Activated CD4-positive, CD25-positive, alpha-beta regulatory T cell treated with anti-CD3 and anti-CD28 coated beads, Interleukin-2, amount 50 U/mL, for 72 hours (primary cell): ENCODE measurements at places on chromosomes 3 and 15.

- DNase-seq, result no peak
Measured at GRCh38 chr15:53328341-53328740, 431.1 kb downstream of the WDR72 start.

- DNase-seq, result no peak
Measured at GRCh38 chr15:92650256-92650655, 5.3 kb downstream of the FAM174B start.

- DNase-seq, result peak; percentile 66
Measured at GRCh38 chr3:141402476-141403171, 34.3 kb downstream of the ZBTB38 start.

DNA sequence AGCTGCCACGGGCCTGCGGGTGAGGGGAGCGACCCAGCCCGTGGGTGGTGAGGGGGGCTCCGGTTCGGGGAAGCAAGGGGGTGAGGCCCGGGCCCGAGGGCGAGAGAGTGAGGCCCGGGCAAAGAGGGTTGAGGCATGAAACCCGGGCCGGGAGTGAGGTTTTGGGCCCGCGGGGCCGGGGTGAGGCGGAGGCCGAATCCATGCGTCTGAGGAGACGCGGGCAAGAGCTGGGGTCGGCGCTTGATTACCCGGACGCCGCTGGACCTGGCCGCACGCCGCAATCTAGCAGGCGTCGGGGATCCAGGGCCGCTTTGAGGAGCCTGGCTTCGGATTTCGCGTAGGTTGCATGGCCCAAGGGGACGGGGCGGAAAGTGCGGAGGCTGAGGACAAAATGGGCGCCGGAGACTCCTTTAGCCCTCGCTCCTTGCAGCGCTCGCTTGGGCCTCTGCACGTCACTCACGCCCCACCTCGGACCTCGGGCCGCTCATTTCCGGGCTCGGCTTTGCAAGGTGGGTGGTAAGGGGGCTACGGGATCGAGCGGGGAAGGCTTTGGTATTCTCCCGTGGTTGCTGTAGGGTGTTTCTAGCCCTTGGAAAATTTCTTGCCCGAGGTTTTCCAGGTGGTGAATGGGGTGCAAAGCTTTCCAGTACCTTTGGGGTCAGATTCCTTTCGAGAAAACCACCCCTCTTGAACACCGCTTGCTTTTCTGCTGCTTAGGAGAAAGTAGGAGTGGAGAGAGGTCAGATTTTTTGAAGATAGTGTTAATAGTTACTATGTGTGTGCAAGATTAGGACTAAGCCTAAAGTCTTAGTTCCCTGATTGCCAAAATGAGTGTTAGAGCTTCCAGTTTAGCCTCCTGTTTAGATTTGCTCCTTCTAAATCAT is 827 bp downstream of the SLC25A36 start:
- DNase-seq, result peak; percentile 53

GRCh38 chr3:169992156-169992555 is 25.5 kb downstream of the SEC62 start:
- no peak for DNase-seq

GRCh38 chr3:195443391-195443989 is 670 bp upstream of the ACAP2 start:
- no peak for DNase-seq

GRCh38 chr3:186990878-186991308 is 60.6 kb downstream of the ST6GAL1 start:
- DNase-seq, result no peak

DNA sequence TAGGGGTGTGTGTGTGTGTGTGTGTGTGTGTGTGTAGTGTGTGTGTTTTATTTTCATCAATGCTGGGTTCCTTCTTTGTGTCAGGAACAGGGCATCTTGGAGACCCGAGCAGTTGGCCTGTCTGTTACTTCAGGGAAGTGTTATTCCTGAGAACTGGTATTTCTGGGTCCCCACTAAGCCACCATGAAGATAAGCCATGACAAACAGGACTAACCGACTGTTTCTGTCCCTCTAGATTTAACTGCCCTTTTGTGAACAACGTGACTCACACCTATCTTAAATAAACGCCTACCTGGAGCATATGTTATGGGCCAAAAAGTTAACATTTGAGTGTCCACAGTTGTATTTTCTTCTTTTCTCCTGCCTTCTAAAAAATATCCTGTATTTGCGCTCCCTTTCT is 19.5 kb downstream of the SIDT1 start:
- DNase-seq, result no peak

- DNase-seq, result peak; percentile 32
Measured at GRCh38 chr15:71115567-71116351, 488 bp downstream of the THSD4 start.

- no peak for DNase-seq
Measured at GRCh38 chr3:138867996-138868395, 33.3 kb upstream of the PIK3CB start.

DNA sequence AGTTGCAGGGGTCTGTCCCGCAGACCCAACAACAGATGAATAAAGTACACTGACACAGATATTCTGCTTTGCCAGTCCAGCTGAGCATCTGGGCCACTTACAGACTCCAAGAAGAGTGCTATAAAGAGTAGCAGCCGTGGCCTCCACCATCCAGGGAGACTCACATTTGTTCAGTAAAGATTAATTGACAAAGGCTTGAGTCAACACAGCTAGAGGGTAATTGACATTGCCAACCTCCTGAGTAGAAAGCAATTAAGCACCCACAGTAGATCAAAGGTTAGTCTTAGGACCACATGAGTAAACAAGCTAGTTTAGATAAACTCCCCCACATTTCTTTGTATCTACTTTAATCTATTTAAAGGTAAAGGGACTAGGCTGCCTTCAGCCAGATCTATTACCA is 16.3 kb upstream of the CRTC3 start:
- no peak for DNase-seq

- DNase-seq, result no peak
Measured at GRCh38 chr3:124770336-124771082, 40.3 kb downstream of the UMPS start.

- DNase-seq, result no peak
Measured at GRCh38 chr3:59920822-59921221, 871.0 kb upstream of the CFAP20DC start.

DNA sequence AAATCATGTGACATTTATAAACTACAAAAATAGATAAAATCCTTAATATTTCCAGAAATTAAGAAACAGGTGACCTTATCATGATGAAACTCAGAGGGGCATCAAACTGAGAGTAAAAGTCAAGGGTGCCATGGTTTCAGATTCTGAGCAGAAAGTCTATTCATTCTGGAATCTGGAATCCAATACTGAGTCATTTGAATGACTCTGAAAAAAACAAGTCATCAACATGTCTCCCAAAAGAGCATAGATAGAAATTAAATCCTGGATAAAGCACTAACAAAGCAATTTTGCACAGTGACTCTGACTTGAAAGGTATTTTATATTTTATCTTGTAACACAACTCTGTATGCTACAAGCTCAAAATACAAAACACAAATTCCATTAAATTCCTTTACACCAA is 23.4 kb downstream of the STAC start:
- no peak for DNase-seq

DNA sequence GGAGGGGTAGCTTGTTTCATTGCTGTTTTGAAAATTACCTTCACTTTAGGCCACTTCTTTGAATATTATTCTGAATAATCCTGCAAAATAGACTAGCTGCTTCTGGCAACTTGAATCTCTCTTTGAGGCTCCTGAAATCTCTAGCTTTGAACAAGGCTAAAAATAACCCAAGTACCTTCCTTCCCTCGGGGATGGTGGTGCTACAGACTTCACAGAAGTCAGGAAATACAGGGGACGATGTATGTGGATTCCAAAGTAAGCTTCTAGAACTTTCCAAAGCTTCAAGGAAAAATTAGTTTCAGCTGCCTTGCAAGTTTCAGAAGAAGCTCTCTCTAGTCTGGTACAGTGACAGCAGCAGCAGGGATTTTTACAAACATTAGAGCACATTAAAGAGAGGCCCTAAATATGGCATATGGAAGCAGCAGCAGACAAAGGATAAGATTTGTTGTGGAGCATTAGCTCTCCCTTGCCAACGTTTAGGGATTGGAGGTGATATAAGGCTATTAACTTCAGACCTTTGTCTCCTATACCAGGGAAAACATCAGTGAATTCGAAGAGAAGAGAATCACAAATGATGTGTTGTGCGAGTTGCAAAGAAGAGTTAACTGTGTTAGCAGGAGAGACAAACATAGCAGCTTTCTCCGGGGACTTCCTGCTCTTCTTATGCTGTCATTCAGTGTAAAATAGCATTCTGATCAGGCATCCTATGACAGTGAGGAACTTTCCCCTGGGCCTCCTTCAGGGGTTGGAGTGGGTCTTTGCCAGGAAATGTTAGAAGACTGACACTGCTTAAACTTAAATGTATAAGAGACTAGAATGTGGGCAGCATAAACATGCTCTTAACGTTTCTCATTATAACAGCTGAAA is 783.0 kb upstream of the ARPP21 start:
- no peak for DNase-seq

- DNase-seq, result no peak
Measured at GRCh38 chr15:47339800-47340570, 377.3 kb upstream of the SEMA6D start.

GRCh38 chr15:84840741-84841429 is 23.7 kb downstream of the ALPK3 start:
- no peak for DNase-seq

GRCh38 chr3:54837964-54838363 is 89.9 kb downstream of the LRTM1 start:
- DNase-seq, result no peak

DNA sequence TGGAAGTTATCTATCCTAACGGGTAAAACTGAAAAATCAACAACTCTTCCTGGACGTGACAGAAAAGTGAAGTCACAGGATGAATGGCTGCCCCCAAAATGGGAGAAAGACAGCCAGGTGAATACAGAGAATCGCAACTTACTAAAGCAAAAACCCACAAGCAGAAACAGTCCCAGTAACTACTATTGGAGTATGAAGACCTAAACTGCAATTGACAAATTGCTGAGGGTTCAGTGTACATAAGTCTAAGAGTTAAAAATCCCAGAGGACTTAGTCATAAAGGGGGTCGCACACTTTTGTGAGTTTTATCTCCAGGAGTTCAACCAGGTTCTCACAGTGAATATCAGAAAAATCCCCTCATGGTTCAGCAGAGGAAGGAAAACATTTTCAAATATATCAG is 56.8 kb upstream of the IMPG2 start:
- no peak for DNase-seq

DNA sequence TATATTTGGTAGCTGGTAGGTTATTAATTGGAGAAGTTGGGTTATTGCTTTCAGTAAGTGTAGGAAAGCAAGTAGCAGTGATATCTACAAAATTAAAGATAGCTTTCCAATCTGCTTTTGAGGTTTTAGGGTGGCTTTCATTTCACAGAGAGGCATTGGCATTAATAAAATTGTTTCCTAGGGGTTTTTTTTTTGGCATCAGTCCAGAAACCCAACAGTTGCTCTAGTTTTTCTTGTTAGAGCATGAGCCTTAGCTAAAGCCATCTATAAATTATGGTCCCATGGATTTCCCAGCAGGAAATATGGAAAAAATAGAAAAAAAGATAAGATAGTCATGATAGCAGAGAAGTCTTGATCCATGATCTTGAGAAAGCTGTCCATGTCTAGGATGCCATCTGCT is 3.0 kb upstream of the B4GALT4 start:
- DNase-seq, result no peak

- no peak for DNase-seq
Measured at GRCh38 chr3:13850161-13850945, 29.5 kb downstream of the WNT7A start.

DNA sequence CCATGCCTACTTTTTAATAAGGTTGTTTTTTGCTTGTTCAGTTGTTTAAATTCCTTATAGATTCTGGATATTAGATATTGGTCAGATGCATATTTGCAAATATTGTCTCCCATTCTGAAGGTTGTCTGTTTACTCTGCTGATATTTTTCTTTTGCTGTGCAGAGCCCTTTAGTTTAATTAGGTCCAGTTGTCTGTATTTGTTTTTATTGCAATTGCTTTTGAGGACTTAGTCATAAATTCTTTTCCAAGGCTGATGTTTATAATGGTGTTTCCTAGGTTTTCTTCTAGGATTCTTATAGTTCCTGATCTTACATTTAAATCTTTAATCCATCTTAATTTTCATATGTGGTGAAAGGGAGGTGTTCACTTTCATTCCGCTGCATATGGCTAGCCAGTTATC is 77.4 kb downstream of the PTPRG start:
- no peak for DNase-seq

DNA sequence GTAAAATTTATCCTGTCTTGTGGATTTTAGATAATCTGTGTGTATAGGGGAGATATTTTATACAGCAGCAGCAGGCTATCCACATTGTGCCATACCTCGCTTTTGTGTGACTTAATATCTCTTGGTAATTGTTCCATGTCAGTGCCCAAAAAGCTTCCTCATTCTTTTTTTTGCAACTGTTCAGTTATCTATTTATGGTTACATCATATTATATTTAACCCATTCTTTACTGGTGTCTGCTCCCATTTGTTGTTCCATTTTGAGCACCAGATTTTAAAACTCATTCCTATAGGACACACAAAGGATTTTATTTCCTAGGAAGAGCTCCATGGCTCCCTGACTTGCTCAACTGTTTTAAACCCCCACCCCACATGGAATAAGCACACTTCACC is 86.3 kb upstream of the RASGRP1 start:
- no peak for DNase-seq
